ENCODE measurements at places on chromosomes 12 and 14. TPM values are rescaled to one million over a fixed set of nuclear protein-coding genes. Genes with fewer than 3 reads are reported as not detected.

Gene OR6C2
- not detected for total RNA-seq

Gene LRRIQ1
- not detected for total RNA-seq

Gene EIF2S3B
- 1.0 TPM for total RNA-seq

Gene UBC
- total RNA-seq = 1,198 TPM

Gene INSM2
- total RNA-seq = not detected

Gene PLEKHD1
- total RNA-seq = under 0.01 TPM

Gene LRTM2
- not detected for total RNA-seq

Gene SLC10A1
- not detected for total RNA-seq

Gene C1RL
- 10.4 TPM for total RNA-seq

Gene DEPDC4
- 1.0 TPM for total RNA-seq

Gene KITLG
- 14.6 TPM for total RNA-seq

Gene RTN1
- total RNA-seq = 2.6 TPM

Gene NAB2
- total RNA-seq = 38.1 TPM

Gene DPF3
- 1.6 TPM for total RNA-seq

Gene GDF3
- total RNA-seq = 1.0 TPM

Gene COA8
- total RNA-seq = 28.2 TPM

Gene MCRS1
- 33.9 TPM for total RNA-seq

Gene A2ML1
- not detected for total RNA-seq

Gene IL22
- not detected for total RNA-seq

Gene SLC8A3
- total RNA-seq = 13.0 TPM

Gene TSHR
- total RNA-seq = under 0.01 TPM

Gene IFNG
- not detected for total RNA-seq

Gene TRHDE
- 6.8 TPM for total RNA-seq

Gene AMN1
- total RNA-seq = 11.5 TPM

Gene OTOGL
- 0.52 TPM for total RNA-seq

Gene CLEC1B
- total RNA-seq = not detected

Gene RERGL
- total RNA-seq = 1.0 TPM

Data from skeletal muscle tissue (tissue), 5 donors.